Activated CD4-positive, alpha-beta T cell treated with anti-CD3 and anti-CD28 coated beads, Interleukin-2, amount 50 U/mL, for 48 hours (primary cell): ENCODE measurements at places on chromosomes 13 and 19.

- no peak for DNase-seq
Observed at GRCh38 chr13:73072239-73072900, 13.6 kb downstream of the KLF5 start.

- no peak for DNase-seq
Observed at GRCh38 chr13:44627441-44627840, 51.3 kb upstream of the TSC22D1 start.

- peak; percentile 45 for DNase-seq
Observed at GRCh38 chr19:56350416-56351045, 35.9 kb upstream of the ZSCAN5A start.

DNA sequence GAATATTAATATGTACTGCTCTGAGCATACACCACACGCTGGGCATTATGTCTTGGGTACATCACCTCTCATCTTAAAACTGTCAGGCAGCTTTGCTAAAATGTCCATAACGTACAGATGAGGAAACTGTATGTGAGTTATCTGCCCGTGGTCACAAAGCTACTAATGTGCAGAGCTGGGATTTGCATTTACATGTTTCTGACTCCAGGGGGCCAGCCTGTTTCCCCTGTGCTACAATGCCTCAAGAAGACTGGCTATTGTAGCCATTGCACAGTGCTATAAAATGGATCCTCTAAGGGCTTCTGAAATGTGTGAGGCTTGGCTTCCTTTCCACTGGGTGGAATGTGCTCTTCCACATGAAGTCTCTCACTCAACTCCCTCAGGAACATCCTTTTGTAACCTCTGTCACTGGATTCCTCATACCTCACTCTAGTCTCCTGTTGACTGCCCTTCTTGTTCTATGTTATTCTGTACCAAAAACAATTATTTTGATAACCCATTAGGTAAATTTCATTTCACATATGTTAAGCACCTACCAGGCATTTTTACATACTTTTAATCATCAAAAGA lies 95.6 kb upstream of the HTR2A start:
- DNase-seq, result no peak

GRCh38 chr13:108120302-108120701 lies 95.0 kb downstream of the LIG4 start:
- DNase-seq, result no peak

GRCh38 chr13:46831588-46832194 lies 34.7 kb upstream of the ESD start:
- peak; percentile 25 for DNase-seq

DNA sequence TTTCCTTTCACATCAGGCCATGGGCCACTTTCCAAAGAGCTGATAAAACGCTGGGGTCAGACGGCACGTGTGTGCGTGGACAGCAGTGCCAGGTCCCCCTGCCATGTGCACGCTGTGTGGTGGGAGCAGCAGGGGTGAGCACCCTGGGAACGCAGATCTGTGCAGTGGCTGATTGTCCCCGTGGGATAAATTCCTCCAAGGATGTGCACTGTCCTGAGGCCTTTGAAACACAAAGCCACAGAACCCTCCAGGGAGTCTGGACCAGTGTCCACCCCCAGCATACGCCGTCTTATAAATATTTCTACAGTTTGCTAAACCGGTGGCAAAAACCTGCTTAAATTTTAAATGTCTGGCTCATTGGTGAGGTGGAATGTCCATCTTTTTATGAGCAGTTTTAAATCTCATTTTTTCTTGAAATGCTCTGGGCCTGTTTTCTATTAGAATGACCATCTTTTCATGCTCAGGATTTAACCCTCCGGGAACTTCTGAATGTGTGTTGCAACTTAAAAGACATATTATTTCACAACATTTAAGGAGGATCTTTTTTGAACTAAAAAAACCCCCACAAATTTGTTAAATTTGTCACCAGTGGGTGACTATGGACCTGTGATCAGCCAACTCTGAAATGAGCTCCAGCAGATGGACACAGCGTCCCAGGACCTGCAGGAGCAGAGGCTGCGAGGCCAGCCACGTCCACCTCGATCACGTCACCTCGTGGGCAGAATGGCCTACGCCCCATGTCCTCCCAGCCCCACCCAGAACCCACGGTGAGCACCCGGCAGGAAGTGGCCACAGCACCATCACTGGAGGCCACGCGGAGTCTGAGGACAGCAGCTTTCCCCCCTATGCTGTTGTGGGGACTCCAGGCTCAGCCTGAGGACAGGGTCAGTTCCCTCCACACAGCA lies 68.6 kb downstream of the RASA3 start:
- DNase-seq, result peak; percentile 34

- DNase-seq, result peak; percentile 77
Observed at GRCh38 chr19:17873786-17874757, 2.3 kb downstream of the SLC5A5 start.

DNA sequence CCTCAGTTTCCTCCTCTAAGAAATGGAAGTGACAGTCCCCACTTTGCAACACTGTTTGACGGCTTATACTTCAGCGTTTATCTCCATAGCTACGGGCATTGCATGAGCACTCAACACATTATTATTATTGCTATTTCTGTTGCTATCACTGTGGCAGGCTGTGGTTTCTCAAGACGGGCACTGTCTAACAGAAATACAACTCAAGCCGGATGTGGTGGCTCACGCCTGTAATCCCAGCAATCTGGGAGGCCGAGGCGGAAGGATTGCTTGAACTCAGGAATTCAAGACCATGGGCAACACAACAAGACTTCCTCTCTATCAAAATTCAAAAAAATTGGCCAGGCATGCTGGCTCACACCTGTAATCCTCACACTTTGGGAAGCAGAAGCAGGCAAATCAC lies 4.9 kb upstream of the ZSWIM4 start:
- no peak for DNase-seq

GRCh38 chr19:40231544-40232424 lies 5.3 kb upstream of the CCNP start:
- no peak for DNase-seq

DNA sequence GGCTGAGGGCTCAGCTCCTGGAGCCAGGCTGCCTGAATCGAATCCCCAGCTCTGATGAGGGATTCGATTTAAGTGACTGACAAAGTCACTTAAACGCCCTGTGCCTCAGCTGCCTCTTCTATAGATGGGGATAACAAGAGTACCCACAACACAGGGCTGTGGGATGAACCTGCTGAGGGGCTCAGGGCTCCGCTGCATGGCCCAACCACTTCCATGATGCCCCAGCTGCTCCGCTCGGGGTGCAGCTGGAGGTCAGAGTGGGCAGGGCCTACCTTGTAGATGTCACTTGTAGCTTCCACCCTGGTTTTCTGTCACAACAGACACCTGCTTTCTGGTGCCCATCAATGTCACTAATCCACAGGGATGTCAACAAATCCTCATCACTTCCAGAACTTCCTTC lies 39.2 kb downstream of the STK24 start:
- DNase-seq, result no peak

DNA sequence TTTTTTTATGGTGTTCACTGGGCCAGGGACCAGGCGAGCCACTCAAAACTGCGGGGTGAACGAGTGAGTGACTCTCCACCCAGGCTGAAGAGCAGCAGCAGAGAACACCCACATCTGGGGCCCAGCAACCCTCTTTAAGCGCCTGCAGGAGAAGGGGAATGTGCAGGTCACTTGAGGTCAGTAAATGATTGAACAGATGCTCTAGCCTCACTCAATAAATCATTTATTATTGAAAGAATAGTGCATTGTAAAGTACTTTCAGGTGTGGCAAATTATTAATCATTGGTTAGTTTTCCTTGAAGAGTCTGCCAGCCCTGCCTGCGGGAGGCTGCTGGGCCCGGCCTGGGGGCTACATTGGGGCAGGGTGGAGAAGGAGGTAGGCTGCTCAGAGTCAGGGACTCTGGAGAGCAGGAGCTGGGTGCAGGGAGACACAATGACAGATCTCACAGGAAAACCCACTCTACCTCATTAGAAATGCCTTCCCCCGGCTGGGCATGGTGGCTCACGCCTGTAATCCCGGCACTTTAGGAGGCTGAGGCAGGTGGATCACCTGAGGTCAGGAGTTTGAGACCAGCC lies 42.5 kb downstream of the ABCC4 start:
- DNase-seq, result no peak

- DNase-seq, result no peak
Observed at GRCh38 chr13:27126859-27127258, 44.8 kb downstream of the USP12 start.

DNA sequence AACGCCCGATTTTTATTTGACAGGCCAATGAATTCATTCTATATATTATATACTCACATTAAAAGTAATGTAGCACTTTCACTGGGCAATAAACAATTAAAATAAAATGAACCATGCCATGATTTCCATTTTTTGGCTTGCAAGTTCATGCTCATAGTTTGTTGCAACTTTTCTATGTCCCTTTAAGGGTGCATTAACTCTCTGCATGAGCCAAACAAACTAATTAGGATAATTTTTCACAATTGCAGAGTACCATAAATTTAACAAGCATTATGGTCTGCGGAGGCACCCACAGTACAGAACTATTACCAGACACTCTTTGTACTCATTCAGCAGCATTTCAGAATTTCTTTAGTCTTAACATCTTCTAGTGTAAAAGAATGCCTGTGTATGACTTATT lies 1.4 kb downstream of the LHFPL6 start:
- no peak for DNase-seq

- no peak for DNase-seq
Observed at GRCh38 chr19:44539236-44539826, 9.9 kb upstream of the CEACAM20 start.

DNA sequence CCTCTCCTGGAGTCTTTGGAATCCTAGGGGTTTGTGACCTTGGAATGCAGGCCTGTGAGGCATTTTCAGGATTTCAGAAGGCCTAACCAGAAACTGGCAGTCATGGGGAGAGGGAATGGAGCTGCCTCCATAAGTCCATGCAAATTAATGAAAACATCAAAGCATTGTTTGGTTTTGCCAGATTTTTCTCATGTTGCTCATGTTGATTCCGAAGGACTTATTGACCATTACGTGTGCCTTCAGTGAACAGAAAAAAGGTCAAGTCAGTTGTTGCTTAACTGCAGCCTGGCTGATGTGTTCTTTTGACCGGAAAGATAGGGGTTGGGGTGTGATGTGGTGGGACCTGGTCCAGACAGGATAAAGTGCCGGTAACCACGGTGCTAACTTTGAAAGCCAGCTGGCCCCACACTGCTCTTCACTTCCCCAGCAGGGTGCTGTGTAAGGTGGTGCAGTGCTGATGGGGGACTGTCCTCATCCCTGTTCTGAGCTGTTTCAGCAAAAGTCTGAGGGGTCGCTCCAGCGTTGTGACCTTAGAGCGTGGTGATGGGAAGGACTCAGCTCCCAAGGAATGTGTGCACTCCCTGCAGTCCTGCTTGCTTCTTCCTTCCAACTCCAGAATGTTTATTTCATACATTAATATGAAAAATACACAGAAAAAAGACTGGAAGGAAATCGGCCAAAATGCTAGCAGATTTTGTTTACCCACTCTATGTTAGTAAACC lies 3.5 kb downstream of the RNF113B start:
- no peak for DNase-seq

GRCh38 chr13:97390941-97391600 lies 42.9 kb upstream of the RAP2A start:
- no peak for DNase-seq

GRCh38 chr19:10863107-10863717 lies 8.1 kb upstream of the CARM1 start:
- DNase-seq, result no peak

GRCh38 chr13:97537110-97537509 lies 103.1 kb downstream of the RAP2A start:
- DNase-seq, result no peak

DNA sequence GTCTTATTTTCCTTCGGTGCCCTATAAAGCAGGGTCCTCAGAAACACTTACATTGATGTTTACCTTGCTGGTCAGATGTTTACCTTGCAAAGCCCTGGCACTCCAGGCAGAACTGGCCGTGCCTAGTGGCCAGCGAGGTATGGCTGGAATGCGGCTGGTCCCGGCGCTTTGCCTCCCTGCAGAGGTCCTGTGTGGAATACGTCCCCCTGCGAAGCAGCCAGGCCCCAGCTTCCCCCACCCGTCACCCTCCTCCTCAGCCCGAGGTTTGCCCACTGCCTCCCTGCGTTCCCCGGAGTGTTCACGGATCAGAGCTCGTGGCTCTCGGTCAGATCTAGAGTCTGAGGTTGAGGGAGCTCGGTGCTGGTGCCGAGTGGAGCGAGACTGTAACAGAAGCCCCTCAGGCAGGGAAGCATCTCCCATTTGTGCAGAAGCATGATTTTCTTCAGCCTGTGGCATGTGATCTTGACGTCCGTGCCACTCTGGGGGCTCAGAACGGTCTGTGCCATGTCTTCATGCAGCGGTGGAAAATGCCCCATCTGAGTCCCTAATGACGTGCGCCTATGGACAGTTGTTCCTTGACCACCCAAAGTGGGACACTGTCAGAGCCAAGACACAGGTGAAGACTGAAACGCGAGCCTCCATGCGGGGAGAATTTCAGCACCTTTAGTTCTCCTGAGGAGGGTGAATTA lies 54.8 kb upstream of the SOX1 start:
- no peak for DNase-seq

- no peak for DNase-seq
Observed at GRCh38 chr13:44311011-44311780, 62.4 kb upstream of the SERP2 start.

- no peak for DNase-seq
Observed at GRCh38 chr13:110230661-110231347, 76.2 kb downstream of the COL4A1 start.

DNA sequence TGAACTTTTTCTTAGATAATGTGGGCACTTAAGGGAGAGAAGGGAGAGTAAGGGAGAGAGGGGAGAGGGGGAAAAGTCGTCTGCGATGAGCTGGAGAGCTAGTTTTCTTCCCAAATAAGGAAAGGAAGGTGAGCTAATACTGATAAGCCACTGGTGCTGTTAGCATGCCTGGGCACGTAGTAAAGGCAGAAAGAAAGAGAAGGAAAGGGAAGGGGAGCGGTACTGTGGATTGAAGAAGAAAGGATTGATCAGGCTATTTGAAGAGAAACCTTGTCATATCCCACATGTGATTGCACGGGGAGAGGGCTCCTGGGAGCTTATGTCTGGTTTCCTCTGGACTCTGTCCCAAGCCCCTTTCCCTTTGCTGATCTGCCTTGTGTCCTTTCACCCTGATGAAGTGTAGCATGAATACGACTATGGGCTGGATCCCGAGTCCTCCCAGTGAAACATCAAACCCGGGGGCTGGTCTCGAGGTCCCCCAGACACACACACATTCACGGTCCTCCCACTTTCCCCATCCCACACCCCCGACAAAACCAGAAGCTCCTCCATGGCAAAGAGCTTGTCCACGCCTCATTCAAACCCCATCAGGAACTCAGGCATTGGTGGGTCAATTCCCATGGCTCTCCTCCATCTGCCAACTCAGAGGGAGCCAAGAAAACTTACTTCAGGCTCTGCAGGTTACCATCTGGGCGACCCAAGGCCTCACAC lies 30.6 kb downstream of the NLRP13 start:
- no peak for DNase-seq

GRCh38 chr13:60118696-60119400 lies 44.9 kb downstream of the DIAPH3 start:
- DNase-seq, result no peak

DNA sequence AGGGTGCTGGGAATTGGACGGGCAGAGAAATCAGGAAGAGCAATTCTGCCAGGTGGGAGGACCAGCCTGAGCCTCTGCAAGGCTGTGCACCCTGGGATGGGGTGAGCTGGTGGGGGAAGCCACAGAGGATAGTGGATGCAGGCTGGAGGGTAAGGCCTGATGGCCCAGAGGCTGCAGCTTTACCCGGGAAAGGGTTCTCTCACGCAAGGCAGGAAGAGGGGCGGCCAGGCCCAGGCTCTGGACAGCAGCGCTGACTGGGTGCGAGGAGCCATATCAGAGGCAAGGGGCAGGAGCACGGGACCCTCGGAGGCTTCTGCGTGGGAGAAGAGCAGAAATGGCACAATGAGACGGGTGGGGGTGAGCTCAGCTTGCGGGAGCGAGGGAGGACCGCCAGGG lies 104.6 kb downstream of the SOX1 start:
- DNase-seq, result no peak

- no peak for DNase-seq
Observed at GRCh38 chr13:39712626-39713025, 57.2 kb downstream of the COG6 start.
